NCI-H446 treated with DMSO at 0.1 percent for 48 hours (cell line): ENCODE measurements at places on chromosomes 2 and 18.

DNA sequence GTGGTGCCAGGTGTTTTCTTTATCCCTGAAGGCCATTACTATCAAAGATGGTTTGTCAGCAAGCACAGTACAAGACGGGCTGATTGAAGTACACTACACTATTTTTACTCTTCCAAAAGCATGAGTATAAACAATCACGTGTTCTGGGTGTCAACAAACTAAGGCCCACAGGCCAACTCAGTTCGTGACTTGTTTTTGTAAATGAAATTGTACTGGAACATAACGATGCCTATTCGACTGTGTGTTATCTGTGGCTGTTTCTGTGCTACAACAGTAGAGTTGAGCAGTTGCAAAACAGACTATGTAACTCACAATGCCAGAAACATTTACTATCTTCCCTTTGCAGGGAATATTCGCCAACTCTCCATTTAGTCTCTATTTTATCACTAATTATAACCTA lies 12.3 kb downstream of the MRPS5 start:
- DNase-seq: no peak

DNA sequence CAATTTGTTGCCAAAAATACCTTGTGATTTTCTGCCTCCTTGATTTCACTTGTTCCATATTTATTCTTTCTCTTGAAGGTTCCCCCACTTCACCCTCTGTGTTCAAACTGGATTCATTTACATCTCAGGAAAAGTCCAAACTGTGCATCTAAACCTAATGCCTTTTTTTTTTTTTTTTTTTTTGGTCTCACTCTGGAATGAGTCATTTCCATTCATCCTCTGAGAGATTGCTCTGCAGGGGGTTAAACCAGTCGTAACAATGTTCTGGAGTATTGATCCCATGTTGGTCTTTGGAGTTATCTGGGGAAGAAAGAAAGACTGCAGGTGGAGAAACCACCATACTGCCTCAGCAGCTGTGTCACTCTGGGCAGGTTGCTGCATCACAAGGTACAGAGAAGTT lies 119.7 kb downstream of the TACR1 start:
- DNase-seq: no peak

GRCh38 chr2:219541611-219542180 lies 1.9 kb downstream of the CHPF start:
- DNase-seq: no peak

DNA sequence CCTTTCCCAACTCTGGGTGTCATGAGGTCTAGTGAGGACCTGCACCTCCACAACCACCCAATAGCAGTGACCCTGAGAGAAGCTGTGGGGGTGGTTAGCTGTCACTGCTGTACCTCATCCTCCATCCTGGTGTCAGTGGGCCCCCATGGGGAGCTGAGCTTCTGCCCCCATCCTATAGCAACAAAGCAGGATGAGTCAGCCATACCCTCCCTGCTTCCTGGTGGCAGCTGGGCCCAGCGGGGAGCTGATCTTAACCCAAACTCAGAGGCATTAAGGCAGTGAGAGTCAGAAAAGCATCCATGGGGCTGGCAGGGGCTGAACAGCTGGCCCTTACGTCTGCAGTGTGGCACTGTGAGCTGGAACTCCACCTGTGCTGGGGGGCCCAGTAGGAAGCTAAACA lies 247.8 kb upstream of the HDAC4 start:
- DNase-seq: no peak

DNA sequence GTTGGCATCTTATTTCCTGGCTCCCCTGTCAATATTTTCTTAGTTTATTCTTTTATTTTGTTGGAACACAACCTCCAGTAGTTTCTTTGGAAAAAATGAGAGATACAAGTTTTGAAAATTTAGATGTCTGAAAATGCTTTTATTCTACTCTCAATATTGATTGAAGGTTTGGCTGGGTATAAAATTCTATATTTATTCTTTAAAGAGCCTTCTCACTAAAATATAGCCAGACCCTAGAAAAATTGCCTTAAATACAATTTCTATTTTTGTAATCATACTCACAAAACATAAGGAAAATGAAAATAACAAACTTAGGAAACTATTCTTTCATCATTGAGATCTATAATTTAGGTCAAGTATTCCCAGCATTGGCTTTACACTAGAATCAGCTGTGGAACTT lies 103.7 kb downstream of the CYP26B1 start:
- no peak for DNase-seq

DNA sequence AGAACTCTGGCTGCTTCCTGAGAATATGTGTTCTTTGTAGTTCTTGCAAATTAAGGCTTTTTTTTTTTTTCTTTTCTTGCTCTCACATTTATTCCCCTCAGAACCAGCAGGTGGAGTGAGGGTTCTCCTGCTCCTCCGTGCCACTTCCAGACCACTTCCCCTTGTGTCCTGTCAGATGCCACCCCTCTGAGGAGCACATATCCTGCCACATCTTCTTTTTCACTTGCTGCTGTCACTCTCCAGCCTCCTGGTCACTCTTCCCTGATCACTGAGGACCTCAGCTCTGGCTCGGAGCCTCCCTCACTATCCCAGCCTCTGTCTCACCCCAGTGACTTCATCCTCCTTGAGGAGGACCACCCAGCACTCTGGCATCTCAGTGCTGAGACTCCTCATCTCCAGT lies 100.5 kb downstream of the TACR1 start:
- DNase-seq: no peak

DNA sequence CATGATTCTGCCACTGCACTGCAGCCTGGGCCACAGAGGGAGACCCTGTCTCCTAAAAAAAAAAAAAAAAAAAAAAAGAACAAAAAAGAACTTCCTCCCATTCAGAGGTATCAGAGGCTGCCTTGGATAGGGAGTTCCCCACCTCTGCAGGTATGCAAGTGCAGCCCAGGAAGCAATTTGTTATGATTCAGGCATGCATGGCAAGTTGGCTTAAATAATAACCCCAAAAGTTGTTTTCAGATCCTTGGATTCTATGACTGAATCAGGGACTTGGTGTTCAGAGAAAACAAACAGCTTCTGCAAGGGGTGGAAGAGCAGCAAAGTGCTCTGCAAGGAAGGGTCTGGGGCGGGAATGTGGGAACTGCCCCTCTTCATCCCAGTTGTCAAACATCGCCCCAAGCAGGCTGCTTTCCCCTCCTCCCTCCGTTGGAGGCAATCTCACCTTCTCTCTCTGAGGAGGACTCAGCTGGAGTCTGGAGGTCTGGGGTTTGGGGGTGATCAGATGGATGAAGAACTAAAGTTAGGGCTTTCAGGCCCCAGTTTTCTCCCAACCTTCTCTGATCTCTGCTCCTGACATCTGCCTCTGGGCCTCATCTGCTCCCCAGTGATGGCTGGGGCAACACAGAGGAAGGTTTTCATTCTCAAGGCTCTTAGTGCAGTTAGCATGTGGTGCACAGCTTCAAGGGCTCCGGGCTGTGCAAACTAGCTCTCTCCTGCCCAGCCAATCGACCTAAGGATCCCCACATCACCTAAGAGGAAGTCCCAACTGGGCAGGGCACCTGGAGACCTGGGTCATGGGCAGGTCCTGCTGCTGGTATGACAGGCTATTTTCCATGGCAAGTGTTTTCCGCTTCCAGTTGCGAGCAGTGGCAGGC lies 3.5 kb upstream of the GDF7 start:
- DNase-seq: no peak

DNA sequence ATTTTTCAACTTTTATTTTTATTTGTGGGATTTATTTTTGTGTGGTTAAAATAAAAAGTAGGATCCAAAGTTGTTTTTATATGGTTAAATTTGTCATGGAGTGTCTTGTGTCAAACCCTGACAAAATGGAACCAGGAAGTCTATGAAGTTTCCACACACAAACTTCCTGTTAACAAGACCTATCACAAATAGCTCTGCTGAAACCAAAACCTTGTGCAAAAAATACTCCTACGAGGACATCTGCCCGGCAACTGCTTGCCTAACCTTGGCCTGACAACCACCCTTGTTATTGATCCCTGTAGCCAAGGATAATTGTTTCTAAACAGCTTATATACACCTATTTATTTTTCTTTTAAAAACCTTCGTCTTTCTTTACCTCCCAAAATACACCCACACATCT lies 389.6 kb downstream of the TRIB2 start:
- DNase-seq: no peak
